ENCODE measurements at places on chromosomes 5 and 9.

DNA sequence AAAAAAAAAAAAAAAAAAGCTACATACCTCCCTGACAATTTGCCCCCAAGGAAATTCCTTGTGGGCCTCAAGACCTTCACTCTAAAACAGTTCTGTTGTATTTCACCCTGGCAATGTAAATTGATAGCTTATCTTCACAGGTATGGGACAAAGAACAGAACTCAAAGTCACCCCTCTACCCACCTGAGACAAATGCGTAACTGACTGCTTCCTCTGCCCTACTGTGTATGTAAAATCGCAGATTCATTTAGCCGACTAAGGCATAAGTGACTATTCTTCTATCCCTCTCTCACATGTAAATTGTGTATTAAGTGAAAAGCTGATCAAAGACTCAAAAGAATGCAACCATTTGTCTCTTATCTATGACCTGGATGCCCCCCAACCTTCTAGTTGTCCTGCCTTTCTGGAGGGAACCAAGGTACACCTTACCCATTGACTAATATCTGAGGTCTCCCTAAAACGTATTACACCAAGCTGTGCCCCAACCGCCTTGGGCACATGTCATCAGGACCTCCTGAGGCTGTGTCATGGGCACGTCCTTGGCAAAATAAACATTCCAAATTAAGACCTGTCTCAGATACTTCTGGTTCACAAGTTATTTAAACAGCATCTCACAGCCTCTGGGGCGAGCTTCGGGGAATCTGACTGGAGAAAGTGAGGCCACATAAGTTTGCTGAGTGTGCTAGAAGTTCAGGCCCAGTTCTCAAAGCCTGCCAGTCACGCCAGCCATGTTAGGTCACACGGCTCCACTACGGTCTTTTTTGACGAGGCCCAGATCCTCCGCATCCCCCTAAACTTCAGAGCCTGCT lies 954 bp downstream of the TBCA start:
- peak; percentile 2 for ATAC-seq

- ATAC-seq, result no peak
Measured at GRCh38 chr9:75186767-75187380, 98.6 kb downstream of the OSTF1 start.

DNA sequence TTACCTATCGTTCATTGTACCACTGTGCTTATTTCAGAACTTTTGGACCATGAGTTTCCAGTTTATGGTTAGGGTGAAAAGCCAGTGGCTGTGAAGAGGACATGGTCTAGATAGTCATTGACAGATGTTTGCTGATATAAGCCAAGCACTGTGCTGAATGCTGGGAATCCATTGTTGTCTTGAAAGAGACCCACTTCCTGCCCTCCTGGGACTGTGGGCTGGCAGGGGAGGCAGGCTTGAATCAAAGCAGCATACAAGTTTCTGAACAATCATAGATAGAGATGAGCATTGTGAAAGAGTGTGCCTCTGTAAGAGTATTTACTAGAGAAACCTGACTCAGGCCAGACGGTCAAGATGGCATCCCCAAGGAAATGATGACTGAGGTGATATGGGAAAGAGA lies 73.4 kb downstream of the NMUR2 start:
- no peak for ATAC-seq

DNA sequence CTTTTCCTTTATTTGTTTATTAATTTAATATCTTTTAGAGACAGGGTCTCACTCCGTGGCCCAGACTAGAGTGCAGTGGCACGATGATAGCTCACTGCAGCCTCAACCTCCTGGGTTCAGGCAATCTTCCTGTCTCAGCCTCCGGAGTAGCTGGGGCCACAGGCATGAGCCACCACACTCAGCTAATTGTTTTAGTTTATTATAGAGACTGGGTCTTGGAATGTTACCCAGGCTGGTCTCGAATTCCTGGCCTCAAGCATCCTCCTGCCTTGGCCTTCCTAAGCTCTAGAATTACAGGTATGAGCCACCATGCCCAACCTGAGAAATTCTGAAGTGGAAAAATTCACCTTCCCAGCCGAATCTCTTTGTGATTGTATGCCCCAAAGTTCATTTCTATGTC lies 139.4 kb upstream of the SLC12A2 start:
- no peak for ATAC-seq

DNA sequence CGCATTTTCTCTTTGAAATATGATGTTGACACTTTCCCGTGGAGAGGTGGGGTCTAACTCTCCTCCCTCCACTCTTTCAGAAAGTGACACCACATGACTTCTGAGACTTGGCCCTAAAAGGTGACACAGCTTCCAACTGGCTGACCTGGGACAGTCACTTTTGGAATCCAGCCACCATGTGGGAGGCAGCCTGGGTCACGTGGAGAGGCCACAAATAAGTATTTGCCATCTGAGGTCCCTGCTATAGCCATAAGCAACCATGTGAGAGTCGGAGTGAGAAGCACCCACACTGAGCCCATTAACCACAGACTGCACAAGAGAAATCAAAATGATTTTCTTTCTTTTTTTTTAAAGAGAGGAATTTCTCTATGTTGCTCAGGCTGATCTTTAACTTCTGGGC lies 4.1 kb upstream of the PHYKPL start:
- no peak for ATAC-seq

DNA sequence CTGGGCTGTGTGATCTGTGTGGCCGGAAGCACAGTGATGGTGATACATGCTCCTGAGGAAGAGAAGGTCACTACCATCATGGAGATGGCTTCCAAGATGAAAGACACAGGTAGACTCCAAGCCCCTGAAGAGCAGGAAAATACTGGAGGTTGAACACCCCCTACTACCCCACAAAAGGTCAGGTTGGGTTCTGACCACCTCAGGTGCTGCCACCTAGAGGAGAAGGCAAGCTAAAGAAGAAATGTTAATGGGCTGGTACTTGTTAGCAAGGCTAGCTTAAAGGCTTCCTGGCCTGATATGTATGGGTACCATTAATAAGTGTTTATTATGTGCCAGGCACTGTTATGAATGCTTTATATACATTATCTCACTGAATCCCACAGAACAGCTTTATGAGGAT lies 11.7 kb downstream of the NIPAL4 start:
- peak; percentile 15 for ATAC-seq

GRCh38 chr5:67677422-67677970 lies 480.9 kb upstream of the CD180 start:
- no peak for ATAC-seq

- ATAC-seq, result peak; percentile 49
Measured at GRCh38 chr5:44332285-44332971, 56.8 kb downstream of the FGF10 start.

GRCh38 chr5:150323092-150323491 lies 20.4 kb upstream of the ARSI start:
- no peak for ATAC-seq

- ATAC-seq, result no peak
Measured at GRCh38 chr5:129718471-129719090, 29.3 kb upstream of the MINAR2 start.

DNA sequence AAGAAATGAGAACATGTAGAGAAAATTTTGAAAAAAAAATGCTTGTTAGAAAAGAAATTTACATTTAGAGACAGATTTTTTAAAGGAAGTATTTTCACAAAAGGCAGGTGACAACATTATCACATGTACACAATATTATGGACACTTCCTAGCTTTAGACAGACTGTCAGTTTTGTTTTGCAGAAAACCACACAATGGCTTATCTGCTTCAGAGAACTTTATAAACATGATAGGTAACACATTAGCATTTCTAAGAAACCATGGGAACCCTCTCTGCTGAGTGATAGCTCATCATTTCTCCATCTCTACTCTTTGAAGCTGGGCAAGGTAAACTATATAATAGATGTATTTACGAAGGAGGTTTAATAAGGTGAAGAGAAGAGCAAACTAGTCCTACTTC lies 25.6 kb downstream of the POU5F2 start:
- ATAC-seq, result no peak

GRCh38 chr5:174371600-174372094 lies 326.1 kb downstream of the NSG2 start:
- no peak for ATAC-seq

GRCh38 chr5:177966009-177966838 lies 29.8 kb downstream of the PROP1 start:
- ATAC-seq, result no peak
